Hindlimb muscle (tissue), 1 donor: ENCODE measurements at places on chromosomes 2 and 18.

GRCh38 chr2:70192516-70192915 is 1.7 kb upstream of the C2orf42 start:
- DNase-seq = no peak

DNA sequence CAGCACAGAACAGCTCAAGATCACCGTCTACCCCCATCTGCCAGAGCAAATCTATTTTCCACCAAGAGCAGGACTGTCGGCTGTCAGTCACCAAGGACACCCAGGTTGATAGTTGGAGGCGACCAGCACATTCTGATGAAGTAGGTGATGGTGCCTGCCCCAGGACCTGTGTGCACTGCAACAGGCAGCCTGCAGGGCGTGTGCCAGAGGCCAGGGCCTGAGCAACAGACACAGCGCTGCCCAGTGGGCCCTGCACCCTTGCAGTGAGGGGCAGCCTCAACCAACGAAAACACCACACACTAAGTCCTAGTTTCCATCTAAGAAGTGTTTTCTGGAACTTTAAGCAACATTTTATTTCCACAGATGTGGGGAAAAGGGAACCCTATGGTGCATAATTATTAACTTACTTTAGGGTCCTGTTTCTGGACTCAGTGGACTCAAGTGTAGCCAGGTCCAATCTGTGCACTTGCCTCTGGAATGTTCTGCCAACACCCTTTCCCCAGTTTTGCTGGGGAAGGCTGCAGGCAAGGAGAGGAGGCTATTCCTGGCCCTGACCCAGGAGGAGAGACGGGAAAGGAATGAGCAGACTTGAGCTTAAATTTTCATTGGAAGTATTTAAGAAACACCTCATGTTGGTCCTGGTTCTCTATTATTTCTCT is 61.5 kb downstream of the ADNP2 start:
- no peak for DNase-seq

GRCh38 chr2:191222507-191222906 is 22.7 kb upstream of the MYO1B start:
- DNase-seq = no peak

GRCh38 chr18:42606886-42607495 is 508.5 kb downstream of the RIT2 start:
- DNase-seq = no peak

- DNase-seq = no peak
Observed at GRCh38 chr2:14615121-14615520, 17.4 kb upstream of the LRATD1 start.

DNA sequence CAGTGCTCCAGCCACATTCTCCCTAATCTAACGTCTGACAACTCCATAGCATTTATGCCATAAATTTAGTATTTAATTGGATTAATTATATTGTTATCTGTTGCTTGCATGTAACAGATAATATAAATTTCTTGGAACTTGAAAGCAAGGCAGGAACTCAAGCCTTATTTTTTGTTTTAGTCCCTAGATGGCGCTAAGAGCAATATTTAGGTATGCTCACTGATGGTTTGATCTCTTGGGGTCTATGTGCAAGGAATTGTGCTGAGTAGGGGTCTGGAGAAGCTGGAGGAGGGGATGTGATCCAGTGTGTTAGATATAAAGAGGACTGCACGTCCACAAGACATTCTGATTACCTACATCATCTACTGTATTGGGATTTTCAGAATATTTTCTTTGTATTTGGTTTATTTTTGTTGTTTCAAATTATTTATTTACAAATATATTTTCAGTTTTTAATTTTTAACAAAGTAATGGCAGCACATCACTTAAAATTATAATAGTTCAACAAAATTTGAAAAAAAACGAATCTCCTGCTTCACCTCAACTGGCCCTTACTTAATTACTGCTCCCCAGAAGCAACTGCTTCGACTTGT is 32.8 kb downstream of the KATNAL2 start:
- DNase-seq = no peak
